ENCODE measurements at places on chromosomes 16 and 17.

DNA sequence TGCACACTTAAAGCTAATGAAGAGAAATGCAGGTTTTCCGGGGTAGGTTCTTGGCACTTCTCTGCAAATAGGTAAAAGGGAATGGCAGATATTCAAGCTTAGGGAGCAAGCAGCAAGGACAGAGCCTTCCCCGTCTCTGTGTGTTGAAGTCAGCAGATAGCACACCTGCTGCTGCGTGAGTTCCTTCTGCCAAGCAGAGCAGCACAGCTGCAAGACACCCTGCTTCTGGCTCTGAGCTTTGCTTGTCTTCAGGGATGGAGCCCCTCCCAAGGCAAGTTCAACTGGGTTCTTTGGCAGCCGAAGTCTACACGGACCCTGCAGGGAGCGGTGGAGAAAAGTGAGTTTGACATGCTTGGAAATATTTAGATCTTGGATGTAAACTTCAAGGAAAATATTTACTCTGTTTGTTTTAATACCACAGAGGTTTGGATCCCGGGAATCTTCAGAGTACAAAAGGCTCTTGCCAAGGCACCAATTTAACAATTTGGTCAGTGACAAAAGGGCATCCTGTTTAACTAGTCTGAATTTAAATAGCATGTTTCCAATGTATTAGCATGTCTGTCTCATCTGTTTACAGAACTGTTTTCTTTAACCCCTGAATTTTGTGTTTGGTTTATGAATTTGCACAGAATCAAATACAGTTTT is 113.4 kb upstream of the KCNJ16 start:
- no peak for DNase-seq

- DNase-seq: no peak
Observed at GRCh38 chr17:57294101-57294500, 37.8 kb downstream of the MSI2 start.

GRCh38 chr16:84832488-84833143 is 12.8 kb downstream of the CRISPLD2 start:
- DNase-seq: no peak

DNA sequence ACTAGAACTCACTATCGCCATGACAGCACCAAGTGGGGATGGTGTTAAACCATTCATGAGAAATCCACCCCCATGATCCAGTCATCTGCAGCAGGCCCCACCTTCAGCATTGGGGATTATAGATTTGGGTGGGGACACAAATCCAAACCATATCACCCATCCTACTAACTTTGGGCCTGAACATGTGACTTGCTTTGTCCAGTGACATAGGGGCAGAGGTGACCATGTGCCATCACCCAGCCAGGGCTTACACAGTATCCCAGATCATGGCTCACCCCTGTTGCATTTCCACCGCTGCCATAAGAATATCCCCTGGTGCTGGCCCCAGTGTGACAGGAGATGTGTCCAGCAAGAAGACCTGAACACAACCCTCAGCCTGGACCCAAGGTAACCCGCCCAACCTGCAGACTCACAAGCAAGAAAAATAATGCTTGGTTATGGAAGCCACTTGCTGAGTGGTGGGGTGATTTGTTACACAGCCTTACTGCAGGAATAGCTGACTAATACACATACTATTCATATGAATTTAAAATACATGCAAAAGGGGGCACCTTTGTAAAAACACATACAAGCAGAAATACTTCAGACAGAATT is 130.9 kb downstream of the GSG1L start:
- no peak for DNase-seq

GRCh38 chr16:4433914-4434787 is 8.5 kb downstream of the DNAJA3 start:
- DNase-seq: no peak

Measured in NCI-H1048 (cell line).